Activated CD4-positive, CD25-positive, alpha-beta regulatory T cell treated with anti-CD3 and anti-CD28 coated beads, Interleukin-2, amount 50 U/mL, for 16 hours (primary cell): ENCODE measurements at places on chromosomes 16 and 17.

DNA sequence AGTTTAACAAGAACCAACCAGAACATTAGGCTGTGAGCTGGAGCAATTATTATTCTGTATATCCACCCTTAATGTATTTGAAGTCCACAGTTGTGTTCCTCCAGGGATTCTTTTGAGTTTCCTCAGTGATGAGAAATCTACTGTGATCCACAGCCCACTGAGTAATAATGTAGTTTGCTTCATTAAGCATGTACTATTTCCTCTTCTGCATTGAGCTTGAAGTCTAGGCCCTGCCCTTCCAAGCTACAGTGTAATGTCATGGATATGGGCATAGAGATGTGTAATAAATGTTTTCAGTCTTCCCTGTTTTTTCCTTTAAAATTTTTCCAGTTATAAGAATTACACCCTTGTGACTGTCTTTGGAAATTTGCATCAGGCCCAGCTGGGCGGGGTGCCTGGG lies 36.4 kb upstream of the SLC12A3 start:
- no peak for DNase-seq

- no peak for DNase-seq
Measured at GRCh38 chr17:80694992-80695912, 150.6 kb downstream of the RPTOR start.

- DNase-seq, result no peak
Measured at GRCh38 chr17:17892009-17892408, 55.2 kb upstream of the SREBF1 start.

DNA sequence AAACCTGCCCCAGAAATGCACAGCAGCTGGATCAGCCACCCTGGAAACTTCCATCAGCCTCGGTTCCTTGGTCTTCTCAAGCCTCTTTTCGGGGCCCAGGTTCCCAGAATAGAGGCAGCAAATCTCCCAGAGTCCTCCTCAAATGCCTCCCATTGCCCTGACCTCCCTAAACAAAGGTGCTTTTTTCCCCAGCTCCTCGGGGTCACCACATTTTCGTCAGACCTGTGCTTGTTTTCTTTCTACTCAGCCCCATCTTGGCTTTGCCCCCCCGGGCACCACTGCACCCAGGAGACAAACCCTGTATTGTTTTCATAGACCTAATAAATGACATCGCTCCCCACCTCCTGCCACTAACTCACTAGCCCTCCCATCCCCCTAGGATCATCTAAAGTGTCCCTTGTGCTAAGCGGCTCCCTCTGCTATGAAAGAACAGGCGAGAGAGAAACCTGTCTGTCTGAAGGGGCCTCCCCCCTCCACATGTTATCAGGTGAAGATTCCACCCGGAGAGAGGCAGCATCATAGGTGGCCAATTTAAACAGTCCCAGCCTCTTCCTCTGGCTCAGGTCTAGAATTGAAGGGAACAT lies 451.1 kb downstream of the SOX9 start:
- no peak for DNase-seq

DNA sequence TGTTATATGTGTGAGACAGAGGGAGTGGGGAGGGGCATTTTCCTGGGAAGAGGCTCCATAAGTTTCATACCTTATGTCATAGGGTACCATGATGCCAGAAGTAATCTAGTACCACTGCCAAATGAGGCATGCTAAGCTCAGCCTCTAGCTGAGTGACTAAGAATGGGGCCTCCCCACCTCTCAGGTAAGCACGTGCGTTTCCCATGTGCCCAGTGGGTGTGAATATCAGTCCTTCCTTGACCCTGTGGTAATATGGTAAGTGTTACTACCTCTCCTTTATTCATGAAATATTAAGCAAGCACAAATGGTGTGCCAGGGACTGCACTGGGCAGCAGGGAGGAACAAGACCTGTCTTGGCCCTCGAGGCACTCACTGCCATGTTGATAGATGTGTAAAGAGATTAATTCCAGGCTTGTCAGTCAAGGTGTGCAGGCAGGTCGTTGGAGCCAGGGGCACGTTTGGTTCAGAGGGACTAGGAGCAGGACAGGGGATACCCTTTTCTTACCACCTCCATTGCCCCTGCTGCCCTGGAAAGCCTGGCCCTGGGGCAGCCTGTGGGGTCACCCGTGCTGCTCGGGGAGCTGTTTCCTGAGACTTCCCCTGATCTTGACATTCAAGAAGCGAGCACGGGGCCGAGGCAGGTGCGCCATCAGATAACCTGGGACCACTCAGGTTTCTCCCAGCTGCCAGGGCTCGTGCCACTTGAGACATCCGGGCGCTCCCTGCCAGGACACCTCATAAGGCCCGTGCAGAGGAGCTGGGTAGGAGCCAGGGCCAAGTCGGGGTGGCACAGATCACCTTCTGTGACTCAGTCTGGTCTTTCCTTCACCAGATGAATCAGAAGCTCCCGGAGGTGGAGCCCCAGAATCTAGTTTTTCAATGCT lies 8.8 kb downstream of the RSAD1 start:
- DNase-seq, result no peak

DNA sequence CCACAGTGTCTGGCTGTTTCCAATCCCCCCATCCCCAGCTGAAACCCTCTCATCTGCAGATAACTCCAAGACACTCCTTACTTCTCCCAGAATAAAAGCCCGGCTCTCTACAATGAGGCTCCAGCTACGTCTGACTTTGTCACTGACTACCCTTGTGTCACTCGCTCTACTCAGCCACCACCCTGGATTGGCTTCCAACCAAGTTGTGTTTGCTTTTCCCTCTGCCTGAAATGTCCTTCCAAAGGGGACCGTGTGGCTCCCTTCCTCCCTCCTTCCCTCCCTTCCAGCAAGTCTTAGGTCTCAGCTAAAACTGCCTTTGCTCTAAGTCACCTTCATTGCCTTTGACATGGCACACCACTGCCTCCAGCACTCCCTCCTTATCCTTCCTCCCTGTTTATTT lies 42.8 kb downstream of the CDH1 start:
- DNase-seq, result no peak

- no peak for DNase-seq
Measured at GRCh38 chr16:48225456-48225855, 18.6 kb upstream of the LONP2 start.
